ENCODE measurements at places on chromosomes 5 and 9.

- no peak for ATAC-seq
Observed at GRCh38 chr5:87277279-87277835, 9.7 kb downstream of the RASA1 start.

DNA sequence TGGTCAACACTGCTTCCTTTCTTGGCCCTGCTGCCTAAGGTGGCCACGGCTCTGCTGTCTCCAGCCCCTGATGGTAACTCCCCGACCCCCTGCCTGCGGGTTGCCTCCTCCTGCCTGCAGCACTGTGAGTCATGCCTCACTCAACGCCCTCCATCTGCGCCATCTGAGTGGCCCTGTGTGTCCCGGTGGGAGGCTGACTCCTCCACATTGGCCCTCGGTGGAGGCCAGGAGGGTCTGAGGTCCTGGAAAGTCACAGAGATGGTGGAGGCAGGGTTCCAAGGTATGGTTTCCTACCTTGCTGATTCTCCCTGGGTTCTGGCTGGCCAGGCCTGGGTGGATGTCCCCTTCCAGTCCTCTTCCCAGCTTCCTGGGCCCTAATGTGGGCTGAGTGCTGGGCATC lies 64.5 kb upstream of the ADAMTS2 start:
- ATAC-seq, result no peak

DNA sequence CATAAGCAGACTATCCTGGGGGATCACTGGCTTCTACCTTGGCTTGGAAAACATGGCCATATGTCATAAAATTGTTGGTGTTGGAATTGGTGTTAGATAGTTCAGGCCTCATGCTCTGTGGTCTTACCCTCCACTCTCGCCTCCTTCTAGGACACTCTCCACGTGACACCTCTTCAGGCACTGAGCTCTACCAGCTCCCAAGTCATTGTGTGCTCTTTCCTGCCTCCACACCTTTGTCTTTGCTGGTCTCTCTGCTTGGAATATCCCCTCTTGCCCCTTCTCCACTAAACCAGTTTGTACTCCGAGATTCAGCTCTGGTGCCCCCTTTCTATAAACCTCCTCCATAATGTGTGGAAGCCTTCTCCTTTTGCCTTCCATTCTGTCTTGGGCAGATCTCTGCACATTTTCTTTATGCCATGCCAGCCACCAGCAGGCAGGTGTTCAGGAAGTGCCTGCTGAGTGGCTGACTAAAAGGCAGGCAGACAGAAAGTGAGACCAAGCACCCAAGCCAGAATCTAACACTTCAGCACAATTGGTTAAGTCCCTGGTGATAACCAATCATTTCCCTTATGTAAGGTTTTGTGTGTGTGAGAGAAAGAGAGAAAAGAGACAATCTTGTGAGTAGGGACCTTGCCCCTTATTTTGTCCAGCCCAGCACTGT lies 37.7 kb downstream of the SAR1B start:
- ATAC-seq, result no peak

DNA sequence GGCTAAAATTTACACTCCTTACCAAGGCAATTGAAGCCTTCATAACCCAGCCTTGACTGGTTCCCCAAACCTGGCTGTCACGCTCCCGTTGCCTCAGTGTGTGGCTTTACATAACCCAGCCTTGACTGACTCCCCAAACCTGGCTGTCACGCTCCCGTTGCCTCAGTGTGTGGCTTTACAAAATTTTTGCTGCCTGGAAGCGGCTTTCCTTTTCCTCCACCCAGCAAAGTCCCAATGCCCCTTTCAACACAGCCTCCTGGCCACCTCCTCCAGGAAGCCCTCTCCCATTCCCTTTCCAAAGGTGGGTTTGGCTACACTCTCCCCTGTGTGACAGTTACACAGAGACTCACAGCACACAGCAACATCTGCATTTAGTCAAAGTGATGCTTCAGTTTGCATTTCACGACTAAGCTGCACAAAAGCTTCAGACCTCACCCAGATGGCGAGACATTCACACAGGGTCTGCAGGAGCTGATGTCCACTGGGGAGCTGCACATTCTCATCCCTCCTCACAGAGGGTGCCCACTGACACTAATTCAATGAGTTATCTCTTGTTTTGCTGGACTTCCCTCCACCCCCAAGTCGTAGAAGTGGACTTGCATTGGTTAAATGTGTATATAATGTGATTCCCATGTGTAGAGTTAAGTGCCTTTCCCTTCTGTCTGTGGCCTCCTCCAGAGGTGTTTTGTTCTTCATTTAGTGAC lies 156.6 kb upstream of the PHYKPL start:
- ATAC-seq, result no peak
